ENCODE measurements at places on chromosomes 7 and 10. TPM values are rescaled to one million over a fixed set of nuclear protein-coding genes. Genes with fewer than 3 reads are reported as not detected.

Gene POLR2J2
- total RNA-seq = 2.0 TPM

Gene NUP205
- total RNA-seq = 33.1 TPM

Gene CHAT
- not detected for total RNA-seq

Gene ANKRD7
- total RNA-seq = 0.23 TPM

Gene GIMAP2
- 0.60 TPM for total RNA-seq

Gene BAG3
- 2.5 TPM for total RNA-seq

Gene SYT15B
- not detected for total RNA-seq

Gene PIK3AP1
- under 0.01 TPM for total RNA-seq

Gene SLC26A5
- total RNA-seq = not detected

Gene PLXNA4
- 23.5 TPM for total RNA-seq

Gene CFAP46
- total RNA-seq = 0.38 TPM

Gene FAM13C
- 1.6 TPM for total RNA-seq

Gene SAP25
- total RNA-seq = 0.08 TPM

Gene GSDME
- total RNA-seq = 81.1 TPM

Gene PNLIP
- total RNA-seq = not detected

Gene TRIM50
- not detected for total RNA-seq

Gene MYH16
- 0.08 TPM for total RNA-seq

Gene PHKG1
- total RNA-seq = 7.5 TPM

Gene TRPV5
- not detected for total RNA-seq

Gene TAS2R4
- 0.70 TPM for total RNA-seq

Gene TAS2R41
- not detected for total RNA-seq

Gene NPTX2
- total RNA-seq = 6.0 TPM

Gene FGFR2
- total RNA-seq = not detected

Gene ETV1
- total RNA-seq = 8.0 TPM

Gene SLC26A3
- not detected for total RNA-seq

Gene OR2A42
- total RNA-seq = not detected

Gene SEMA3E
- not detected for total RNA-seq

Gene PDE1C
- 53.9 TPM for total RNA-seq

Gene XRCC2
- total RNA-seq = 0.75 TPM

Gene ASAH2
- 1.1 TPM for total RNA-seq

Gene OGDHL
- 0.12 TPM for total RNA-seq

Gene PEX1
- total RNA-seq = 10.1 TPM

Gene FGFBP3
- total RNA-seq = 0.23 TPM

Gene CYP26A1
- 0.08 TPM for total RNA-seq

Gene MEIG1
- not detected for total RNA-seq

Gene MSMB
- total RNA-seq = not detected

Gene HOXA3
- total RNA-seq = not detected

Gene C10orf53
- total RNA-seq = not detected

Gene CEP55
- 0.47 TPM for total RNA-seq

Gene HYAL4
- not detected for total RNA-seq

Gene IGF2BP3
- 40.6 TPM for total RNA-seq

Gene HMX3
- total RNA-seq = not detected

Gene SFR1
- total RNA-seq = 1.2 TPM

All from smooth muscle cell of the coronary artery (primary cell).